ENCODE measurements at places on chromosomes 1 and 21.

- DNase-seq = no peak
Observed at GRCh38 chr1:198234520-198235251, 77.9 kb downstream of the NEK7 start.

DNA sequence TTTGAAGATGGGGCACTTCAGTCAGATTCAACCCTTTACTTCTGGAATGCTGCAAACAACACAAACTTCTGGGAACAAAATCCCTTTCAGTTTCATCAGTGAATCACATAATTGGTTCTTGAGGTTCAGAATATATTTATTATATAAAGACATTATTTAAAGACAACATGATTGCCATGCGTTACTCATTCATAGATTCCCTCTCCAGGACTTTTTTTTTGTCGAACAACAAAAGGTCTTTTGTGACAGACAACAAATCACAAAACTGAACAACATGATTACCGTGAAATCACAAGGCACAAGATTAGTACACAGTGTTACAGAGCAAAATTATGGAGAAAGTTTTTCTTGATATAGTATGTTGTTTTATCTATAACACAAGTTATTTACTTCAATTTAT, 1815.0 kb downstream of the NCAM2 start:
- DNase-seq = no peak

DNA sequence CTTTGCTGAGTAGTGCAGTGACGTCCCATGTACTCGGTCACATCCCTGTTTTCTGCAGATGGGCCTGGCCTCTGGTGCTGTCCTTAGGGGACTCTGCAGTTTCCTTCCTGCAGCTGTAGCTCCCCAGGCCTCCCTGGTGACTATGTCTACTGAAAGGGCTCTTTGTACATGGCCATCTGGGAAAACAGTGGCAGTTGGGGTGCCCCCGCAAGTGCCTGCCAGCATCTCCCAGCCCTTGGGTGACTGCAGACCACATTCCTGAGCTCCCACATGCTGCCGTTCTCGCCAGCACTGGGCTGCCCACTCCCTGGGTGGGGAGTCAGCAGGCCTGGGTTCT, 37.5 kb upstream of the KCNA10 start:
- DNase-seq = no peak

- DNase-seq = no peak
Observed at GRCh38 chr1:183583466-183583865, 6.8 kb downstream of the NCF2 start.

DNA sequence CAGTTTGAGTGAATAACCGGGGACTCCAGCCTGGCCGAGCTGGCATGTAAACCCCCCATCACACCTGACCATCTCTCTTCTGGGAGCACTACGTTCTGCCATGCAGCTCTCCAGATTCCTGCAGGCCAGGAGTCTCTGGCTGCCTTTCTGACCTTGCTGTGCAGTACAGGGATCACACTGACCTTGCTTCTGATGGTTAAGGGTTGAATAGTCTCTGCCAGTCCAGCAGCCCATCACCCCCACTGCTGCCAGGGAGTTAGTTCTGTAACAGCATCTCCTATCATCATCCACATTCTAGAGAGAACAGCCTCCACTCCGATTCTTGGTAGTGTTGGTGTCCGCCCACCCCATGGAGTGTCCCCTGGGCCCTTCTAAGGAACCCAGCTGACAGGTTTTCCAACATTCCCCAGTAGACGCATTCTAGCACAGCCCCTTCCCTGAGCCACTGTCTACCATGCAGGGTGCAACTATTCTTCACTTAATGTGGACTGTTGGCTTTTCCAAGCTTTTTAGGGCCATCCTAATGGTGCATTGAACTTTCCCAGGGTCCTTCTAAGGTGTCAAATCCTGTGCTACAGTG, 109.8 kb downstream of the RIPK4 start:
- DNase-seq = no peak

DNA sequence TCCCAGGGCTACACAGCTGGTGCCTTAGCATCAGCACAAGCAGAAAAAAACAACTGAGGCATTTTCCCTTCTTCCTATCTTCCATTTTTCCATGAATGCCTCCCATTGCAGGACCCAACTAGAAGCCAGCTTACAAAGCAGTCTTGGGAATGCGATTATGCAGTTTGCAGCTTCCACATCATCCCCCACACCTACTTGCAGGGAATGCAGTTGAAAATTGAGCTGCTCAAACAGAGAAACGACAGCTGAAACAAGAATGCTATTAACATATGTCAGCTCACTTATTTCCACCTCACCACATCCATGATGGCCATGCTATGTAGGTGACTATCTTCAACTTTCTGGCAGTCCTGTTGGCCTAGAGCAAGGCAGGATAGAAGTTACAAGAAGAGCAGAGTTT, 150.6 kb upstream of the KCTD3 start:
- no peak for DNase-seq

DNA sequence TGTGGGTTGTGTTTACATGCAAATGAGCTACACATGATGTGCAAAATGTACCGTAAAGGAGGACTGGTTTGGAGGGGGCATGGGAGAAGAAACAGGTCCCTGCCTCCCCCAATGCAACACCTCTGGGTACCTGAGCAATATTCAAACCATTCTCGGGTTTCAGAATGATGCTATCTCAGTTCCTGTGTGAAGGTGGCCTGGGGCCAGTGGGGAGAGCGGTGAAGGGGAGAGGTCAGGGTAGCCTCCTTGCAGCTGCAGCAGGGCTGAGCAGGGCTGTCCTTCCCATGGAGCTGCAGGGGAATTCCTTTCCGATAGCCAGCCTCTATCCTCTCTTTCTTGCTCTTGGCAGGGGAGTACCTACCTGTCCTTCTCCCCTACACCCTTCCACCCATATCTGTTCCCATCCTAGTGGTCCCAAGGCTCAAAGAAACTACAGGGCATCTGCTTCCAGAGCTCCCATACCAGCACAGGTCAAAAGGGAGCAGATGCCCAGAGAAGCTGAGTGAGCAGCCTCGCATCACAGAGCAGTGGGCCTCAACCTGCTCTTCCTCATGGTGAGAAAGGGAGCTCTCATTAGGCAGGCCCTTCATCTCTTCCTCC, 11.9 kb downstream of the MEF2D start:
- DNase-seq = no peak

DNA sequence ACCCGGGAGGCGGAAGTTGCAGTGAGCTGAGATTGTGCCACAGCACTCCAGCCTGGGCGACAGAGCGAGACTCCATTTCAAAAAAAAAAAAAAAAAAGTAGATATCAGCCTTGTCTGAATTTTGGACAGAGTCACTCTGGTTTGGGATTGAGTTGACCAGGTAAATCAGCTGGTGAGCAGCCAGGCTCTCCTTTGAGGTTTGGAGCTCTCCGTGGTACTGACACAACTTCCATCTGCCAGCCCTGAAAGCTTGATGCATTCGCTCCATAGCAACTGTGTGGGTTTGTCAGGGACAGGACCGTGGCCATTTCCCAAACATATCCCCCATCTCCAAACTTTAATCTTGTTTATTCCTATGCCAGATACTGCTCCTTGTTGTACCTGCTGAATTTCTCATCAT, 155.2 kb downstream of the DMRTA2 start:
- DNase-seq = no peak

GRCh38 chr1:74005533-74005932, 192.4 kb downstream of the LRRIQ3 start:
- no peak for DNase-seq

- no peak for DNase-seq
Observed at GRCh38 chr1:92494485-92495141, 7.9 kb upstream of the GFI1 start.

DNA sequence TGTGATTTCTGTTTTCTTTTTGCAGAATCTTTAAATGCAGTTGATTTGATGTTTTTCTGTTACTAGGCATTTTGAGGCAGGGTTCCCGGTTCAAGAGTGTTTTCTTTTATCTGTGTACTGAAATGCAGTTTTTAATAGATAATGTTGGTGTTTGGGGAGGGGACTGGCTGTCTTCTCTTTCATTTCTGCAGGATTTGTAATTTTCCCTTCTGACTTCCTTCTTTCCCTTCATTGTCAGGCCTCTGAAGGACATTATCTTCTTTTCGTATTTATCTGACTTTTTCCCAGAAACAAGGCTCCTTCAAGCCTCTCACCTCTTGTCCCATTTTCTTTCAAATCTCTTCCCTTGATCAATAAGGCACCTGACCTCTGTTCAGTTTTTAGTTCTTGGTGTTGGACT, 1.5 kb upstream of the GALNT2 start:
- DNase-seq = no peak

DNA sequence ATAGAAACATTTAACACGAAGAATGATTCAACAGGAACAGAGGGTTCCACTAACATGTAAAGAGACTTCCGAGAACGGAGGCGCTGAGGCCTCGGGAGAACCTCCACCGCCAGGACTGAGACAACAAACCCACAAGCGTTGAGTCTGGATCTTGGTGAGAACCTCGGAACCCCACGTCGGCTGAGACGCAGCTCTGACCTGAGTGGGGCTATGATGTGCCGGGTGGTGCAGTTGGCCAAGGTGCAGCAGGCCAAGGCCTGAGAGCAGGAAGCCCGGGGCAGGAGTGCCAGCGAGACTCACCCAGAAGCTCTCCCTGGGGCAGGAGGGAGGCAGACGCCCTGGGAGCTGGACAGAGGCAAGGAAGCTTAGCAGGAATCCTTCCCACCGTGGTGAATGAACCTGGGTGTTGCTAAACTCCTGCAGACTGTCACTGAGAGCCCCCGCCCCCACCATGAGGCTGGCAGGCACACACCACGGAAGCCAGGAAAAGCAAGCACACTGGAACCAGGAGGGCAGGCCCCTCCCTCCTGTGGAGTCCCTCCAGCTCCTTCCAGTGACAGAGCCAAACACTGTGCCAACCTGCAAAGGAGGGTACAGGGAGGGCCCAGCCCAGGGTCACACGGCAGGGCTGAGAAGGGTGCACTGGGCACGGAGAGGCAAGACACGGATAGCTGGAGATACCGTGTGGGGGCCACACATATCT, 34.8 kb downstream of the WDR4 start:
- DNase-seq = no peak

DNA sequence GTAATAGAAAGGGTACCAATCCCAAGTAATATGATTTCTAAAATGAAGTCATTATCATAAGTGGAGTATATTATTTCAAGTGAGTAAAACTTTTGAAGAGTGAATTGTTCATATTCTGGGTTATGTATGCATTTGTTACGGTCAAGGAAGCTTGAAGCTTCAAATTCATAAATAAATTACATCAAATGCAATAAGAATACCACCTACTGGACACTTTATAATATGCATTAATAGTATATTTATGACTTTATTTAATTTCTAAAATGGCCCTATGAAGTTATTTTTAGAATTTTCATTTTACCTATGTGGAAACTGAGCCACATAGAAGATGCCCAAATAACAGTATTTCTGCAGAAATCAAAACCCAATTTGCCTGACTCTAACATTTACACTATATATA, 260.6 kb downstream of the SMYD3 start:
- no peak for DNase-seq

DNA sequence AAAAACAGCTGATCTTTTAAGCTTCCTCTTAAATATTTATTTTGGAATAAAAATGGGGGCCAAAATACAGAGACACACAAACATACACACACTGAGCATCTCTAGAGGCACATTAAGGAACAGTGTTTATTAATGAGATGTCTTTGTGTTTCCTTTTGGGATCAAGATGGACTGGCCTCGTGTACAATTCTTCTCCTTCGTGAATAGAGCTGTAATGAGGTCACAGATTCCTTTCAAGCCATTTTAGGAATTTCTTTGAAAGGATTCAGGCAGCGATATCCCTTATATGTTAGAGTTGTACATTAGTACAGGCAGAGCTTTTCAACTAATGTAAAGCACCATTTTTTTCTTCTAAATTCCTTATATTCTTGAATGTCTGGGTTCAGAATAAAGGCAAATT, 295.7 kb downstream of the CHRM3 start:
- DNase-seq = no peak

DNA sequence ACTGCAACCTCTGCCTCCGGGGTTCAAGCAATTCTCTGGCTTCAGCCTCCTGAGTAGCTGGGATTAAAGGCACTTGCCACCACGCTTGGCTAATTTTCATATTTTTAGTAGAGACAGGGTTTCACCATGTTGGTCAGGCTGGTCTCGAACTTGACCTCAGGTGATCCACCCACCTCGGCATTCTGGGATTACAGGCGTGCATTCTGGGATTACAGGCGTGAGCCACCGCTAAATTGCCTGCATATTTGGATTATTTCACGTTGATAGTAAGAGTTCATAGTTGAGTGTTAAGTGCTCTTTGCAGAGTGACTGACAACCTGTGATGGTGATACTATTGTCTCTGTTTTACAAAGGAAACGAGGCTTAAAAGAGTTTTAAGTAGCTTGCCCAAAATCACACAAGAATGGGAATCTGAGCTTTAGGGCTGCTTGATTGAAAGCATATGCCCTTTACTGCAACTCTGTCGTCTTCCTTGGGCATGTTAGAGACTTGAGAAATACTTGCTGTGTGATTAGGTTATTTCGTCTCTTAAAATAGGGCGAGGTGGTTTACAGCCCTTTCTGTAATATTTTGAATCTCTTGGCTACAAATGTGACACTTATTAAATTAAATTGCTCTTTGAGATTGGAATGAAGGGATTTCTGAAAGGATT, 12.4 kb downstream of the CDC42 start:
- DNase-seq = no peak

DNA sequence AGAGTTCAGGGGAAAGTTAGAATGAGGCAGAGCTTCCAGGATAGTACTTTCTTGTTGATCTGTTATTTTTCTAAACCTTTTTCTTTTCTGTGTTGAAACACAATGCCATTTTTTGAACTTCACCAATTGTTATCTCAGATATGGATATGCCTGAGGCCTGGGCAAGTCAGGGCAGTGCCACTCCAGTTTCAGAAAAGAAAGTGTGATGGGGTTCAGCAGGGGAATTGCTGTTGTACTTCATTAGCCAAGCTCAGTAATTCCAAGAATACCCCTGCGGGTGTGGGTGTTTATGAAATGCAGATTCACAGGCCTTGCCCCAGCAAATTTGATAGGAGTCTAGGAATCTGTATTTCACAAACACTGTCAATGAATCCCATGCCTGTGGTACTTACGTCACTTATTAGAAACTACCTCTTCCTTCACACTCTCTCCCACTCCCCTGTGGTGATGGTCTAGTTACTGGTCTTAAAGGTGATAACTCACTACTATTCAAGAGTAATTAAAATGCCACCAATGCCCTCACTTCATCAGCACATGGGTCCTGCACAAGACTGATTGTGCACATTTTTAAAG, 142.3 kb downstream of the PBX1 start:
- no peak for DNase-seq

DNA sequence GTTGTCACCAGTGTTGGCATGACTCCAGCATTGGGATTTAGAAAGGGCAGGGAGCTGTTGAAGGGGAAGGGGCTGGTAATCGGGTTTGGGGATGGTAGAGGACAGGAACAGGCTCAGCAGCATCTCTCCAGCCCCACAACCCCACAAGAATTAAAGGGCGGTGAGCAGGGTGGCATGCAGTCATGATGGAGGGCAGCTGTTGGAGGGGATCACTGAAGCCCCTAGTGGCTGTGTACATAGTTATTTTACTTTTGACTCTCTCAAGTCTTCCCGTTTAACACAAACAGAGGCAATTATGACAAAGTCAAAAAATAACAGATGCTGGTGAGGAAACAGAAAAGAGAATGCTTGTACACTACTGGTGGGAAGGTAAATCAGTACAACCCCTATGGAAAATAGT, 213.8 kb downstream of the URB2 start:
- no peak for DNase-seq

GRCh38 chr1:101438359-101438758, 201.5 kb downstream of the S1PR1 start:
- DNase-seq = no peak
